COR-L47 (cell line): ENCODE measurements at places on chromosomes 7 and 10.

DNA sequence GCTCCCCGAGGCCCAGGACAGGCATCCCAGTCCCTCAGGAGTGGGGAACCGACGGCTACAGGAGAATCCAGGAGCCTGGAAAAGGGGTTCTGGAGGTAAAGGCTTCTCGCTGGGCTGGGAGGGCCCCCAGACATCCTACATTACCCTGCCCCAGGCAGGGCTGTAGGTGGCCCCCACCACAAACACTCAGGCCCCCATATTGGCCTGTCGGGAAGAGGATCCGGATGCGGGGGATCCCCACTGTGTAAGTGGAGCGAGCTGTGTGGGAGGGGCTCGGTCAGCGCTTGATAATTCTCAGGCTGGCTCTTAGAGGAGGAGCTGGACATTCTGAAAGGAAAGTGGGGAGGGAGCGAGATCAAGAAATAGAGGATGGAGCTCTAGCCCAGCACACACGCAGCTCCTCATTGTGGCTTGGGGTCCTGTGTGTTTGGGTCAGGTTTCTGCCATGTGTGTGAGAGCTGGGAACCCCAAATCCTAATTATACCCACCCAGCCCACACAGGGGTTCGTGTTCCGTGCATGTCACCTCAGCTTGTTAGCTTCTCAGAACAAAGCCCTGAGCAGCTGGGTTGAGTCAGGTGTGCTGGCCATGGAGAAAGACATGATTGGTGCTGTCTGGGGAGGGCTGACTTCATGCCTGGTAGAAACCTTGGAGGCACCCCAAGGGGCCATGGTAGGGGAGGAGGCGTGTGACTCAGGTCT, 49.4 kb downstream of the ZNF467 start:
- DNase-seq = no peak

DNA sequence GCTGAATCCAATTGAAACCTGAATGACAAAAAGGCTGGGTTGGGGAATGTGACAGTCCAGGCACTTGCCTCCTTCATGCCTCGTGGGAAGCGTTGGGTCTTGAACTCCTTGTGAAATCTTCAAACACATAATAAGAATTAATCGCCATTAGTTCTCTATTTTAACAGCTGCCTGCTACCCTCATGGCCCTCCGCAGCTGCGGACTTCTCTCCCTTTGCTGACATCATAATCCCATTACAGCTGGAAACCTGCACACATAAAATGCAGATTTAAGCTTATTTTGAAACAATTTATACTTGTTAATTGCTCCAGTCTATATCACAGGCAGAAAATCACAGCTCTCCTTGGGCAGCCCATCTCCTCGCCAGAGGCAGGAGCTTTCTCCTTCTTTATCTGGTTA, 403.0 kb upstream of the MKI67 start:
- DNase-seq = no peak

DNA sequence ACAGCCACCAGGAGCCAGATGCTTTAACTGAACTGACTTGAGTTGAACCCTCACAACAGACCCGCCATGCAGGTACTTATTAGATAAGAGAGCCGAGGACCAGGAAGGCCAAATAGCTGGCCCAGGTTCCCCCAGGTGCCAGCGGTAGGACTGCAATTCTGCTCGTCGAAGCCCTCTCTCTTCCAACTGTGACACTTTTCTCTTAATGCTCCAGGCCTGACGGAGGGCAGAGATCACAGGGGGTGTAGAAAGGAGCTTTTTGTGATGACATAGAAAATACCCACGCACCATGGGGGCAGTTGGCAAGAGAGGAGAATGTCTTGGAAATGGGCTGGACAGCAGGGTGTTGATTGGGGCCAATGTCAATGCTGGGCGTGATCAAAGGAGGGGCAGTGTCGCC, 208.5 kb downstream of the PLXNA4 start:
- DNase-seq = no peak

DNA sequence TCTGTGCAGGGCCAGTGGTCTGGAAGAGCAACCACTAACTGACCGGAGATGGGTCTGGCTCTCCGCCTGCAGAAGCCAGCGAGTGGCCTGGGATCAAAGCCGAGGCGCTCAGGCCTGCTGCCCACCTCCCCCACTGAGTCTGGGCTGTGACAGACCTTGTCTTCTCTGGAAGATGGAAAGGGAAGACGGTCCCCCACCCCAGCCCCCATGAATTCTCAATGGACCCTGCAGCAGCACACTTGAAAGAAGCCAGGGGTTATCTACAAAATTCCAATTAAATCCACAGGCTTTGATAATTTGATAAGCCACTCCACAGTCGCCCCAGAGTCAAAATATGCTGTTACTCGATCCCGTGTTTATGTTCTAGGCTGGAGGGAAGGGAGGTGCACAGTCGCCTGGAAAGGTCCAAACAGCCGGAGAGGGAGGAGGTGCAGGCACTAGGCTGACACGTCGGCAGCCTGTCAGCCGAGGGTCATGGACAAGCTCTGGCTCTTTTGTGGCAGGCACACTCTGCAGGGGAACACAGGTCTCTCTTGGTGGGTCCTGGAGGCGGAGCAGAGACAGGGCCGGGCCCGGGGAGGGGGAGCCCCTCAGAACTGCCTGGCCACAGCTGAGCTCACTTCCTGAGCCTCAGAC, 134.9 kb downstream of the SH3PXD2A start:
- DNase-seq = no peak

DNA sequence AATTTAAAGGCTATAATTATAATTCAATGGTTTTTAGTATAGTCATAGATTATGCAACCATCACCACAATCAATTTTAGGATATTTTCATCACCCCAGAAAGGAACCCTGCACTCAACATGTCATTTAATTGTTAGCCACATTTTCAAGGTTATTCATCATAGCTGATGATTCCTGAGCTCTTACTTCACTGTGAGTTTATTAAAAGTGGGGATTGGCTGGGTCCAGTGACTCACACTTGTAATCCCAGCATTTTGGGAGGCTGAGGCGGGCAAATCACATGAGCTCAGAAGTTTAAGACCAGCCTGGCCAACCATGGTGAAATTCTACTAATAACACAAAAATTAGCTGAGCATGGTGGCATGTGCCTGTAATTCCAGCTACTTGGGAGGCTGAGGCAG, 787 bp downstream of the CCL26 start:
- DNase-seq = no peak

GRCh38 chr7:111113263-111114017, 22.5 kb downstream of the LRRN3 start:
- no peak for DNase-seq

GRCh38 chr10:28445516-28445915, 87.4 kb upstream of the WAC start:
- no peak for DNase-seq
